ENCODE measurements at places on chromosomes 16 and 17.

- no peak for DNase-seq
Observed at GRCh38 chr16:20122011-20122410, 48.3 kb upstream of the GPR139 start.

DNA sequence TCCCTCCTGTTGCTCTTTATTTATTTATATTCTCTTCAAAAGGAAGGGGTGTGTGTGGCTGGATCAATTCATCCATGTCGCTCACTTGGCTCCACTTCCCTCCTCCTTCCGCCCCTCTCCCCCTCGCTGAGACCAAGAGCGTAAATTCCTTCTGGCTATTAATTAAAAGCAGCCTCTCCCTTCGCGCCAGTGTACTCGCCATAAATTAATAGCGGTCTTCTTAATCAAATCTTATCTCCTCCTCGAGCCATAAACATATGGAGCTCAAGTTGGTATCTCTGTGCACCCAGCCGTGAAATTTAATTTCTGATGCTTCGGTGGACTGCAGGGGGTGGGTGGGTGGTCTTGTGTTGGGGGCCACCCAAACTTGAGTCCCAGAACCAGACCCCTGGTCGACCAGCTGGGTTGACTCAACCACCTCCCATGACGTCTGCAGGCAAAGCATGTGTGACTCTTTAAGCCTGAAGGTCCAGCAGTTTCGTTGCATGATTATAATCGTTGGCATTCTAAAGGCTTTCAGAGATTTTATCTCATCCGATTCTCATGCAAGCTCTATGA, 57.9 kb downstream of the SDK2 start:
- H3K27ac ChIP-seq, result no peak overlapping the region
- H3K4me3 ChIP-seq, result no peak overlapping the region
- DNase-seq, result no peak
- no peaks in the 10 kb centered on the region for H3K4me1 ChIP-seq
- no peaks in the 10 kb centered on the region for H3K36me3 ChIP-seq
- H3K27me3 ChIP-seq, result peaks cover 2% of the 10 kb centered on the region

- peaks cover 16% of the 10 kb centered on the region for H3K27me3 ChIP-seq
- no peak for DNase-seq
- no peak overlapping the region for H3K27ac ChIP-seq
Observed at GRCh38 chr17:4900231-4901107, 1.1 kb downstream of the C17orf107 start.

- no peaks in the 10 kb centered on the region for H3K27me3 ChIP-seq
- DNase-seq, result no peak
- no peak overlapping the region for H3K4me3 ChIP-seq
Observed at GRCh38 chr17:29962656-29963055, 21.2 kb downstream of the EFCAB5 start.

DNA sequence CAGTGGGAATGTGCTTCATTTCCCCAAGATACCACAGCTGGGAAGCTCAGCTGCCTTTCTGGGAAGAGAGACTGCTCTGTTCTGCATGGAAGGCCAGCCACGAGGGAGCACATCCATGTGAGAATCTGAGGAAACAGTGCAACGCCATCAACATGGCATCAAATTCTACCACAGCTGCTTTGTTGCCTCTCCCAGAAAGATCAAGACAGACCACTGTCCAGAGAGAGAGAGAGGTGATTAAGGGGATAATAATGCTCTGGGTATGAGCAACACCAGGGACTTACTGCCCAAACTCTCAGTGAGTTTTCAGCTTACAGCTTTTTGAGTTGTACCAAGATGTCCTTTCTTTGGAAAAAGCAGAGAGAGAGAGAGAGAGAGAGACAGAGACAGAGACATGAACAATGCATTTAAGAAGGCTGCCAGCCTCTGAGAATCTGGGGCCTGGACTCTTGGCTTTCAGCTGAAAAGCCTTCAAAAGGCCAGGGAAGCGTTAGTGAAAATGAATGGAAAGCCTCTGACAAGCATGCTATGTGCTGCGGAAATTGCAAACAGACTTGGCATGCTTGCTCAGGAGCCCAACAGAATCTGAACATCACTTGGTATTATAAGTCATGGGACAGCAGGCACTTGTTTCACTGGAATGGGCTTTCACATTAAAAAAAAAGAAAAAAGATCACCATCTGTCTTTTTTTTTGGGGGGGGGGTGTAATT, 223.1 kb downstream of the MAP2K6 start:
- no peak for DNase-seq
- H3K27me3 ChIP-seq, result no peaks in the 10 kb centered on the region
- H3K36me3 ChIP-seq, result no peaks in the 10 kb centered on the region
- no peak overlapping the region for H3K27ac ChIP-seq
- H3K4me1 ChIP-seq, result no peaks in the 10 kb centered on the region
- H3K4me3 ChIP-seq, result no peak overlapping the region

DNA sequence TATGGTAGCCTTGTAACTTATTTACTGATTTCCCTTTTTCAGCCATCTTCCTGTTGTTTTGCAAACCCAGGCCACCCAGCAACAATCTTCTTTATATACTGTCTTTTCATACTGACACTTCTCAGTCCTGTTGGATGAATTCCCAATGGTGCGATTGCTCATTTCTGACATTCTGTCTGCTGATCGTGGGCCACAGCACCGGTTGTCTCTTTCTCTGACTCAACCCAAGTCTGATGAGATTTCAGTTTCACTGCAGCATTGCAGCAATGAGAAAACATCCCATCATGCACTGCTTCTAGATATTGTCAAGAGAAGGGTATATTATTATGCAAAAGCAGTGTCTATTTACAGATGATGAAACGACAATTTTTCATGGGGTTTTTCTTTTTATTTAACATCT, 349.2 kb upstream of the HSBP1 start:
- H3K4me1 ChIP-seq, result no peaks in the 10 kb centered on the region
- H3K36me3 ChIP-seq, result no peaks in the 10 kb centered on the region
- no peak overlapping the region for H3K4me3 ChIP-seq
- no peak for DNase-seq
- H3K27ac ChIP-seq, result no peak overlapping the region
